Activated naive CD4-positive, alpha-beta T cell treated with anti-CD3 and anti-CD28 coated beads, Interleukin-2, amount 10 ng/mL, durations not matched to agents 7 days and 5 days (primary cell): ENCODE measurements at places on chromosomes 5 and 9.

GRCh38 chr9:21803649-21804048 lies 1.2 kb downstream of the MTAP start:
- no peak for DNase-seq

DNA sequence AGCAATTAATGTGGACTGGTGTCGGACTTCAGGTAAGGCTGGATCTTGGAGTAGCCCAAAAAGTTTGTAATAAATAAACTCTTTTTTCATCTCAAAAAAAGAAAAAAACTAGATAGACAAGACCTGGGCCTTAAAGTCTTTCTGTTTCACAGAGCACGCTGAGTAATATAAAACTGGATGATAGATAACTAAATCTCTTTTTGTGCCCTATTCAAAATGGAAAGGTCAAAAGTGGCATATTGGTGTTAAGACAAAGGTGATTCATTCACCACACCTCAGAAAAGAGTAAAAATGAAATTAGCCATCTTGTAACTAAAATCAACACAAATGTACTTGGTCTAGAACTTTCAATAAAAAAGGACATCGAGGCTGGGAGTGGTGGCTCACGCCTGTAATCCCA lies 30.3 kb upstream of the RFK start:
- DNase-seq, result no peak

DNA sequence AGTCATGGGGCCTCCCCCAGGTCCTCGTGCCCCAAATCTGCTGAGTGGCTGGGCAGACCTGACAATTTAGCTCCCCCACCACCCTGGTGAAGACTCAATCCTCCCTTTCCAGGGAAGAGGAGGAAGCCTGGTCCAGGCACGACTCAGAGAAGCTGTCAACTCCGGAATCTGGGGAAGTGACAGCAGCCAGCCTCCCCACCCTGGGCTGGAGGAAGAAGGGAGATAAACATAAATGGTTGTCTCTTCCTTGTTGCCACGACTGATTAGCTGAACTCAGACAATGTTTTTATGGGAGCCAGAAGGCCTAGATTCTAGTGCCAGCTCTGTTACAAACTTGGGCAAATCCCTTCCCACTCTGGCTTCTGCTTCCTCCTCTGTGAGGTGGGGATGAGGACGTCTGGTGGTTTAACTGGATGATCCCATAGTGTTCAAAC lies 15.4 kb downstream of the CCDC69 start:
- no peak for DNase-seq

DNA sequence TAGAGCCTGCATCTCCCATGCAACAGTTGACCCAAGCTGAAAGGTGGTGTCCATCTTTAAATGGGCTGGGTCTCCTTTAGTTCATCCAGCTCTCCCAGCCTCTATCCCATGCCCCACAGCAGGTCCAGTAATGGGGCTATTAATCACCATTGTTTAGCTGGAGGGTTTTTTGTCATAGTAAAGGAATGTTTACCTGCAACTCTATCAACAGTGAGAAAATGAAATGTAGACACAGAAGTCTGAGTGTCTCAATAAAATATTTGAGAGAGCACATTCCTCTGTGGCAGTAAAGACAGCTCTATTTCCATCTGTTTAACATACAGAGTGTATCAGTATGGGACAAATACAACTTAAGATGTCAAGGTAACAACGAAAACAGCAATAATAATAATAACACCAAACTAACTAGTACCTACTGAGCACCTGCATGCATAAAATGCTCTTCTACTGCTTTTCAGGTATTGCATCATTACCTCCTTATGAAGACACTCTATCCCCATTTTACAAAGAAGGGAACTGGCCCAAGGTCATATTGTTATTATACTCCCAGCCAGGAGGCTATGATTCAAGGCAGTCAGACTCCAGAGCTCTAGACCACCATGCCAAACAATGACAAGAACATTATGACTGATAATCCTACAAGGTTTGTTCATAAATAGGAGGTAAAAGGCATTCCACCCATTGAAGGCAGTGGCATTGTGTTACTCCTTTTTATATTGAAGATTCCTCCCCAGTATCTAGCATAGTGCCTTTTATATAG lies 21.0 kb upstream of the C5orf58 start:
- no peak for DNase-seq

- no peak for DNase-seq
Observed at GRCh38 chr5:74390822-74391221, 249.7 kb downstream of the ENC1 start.

GRCh38 chr9:16022228-16022627 lies 469.4 kb downstream of the CCDC171 start:
- DNase-seq, result no peak

GRCh38 chr9:116628716-116629115 lies 58.4 kb upstream of the TRIM32 start:
- no peak for DNase-seq

GRCh38 chr5:60802986-60803385 lies 41.1 kb downstream of the ELOVL7 start:
- DNase-seq, result no peak

DNA sequence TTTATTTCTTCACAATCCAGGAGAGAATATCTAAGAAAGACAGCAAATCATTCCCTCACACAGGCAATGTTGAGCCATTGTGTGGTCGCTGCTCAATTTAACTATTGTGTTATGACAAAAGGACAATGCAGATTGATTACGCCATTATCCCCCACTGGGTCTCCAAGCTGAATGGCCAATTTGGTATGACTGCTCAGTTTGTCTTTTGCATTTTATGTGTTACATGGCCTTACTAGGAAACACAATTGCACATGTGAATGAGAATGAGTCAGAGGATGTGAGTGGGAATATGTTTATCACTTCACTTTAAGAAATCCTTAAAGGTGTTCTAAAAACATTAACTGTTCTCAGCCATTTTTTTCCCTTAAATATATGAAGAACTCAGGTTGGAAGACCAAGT lies 108.3 kb downstream of the FAM174A start:
- DNase-seq, result no peak
